Bladder microvascular endothelial cell (primary cell): ENCODE measurements at places on chromosomes 5 and 9. TPM values are rescaled to one million over a fixed set of nuclear protein-coding genes. Genes with fewer than 3 reads are reported as not detected.

Gene SETD9
- total RNA-seq: 8.6 and 12.4 TPM in 2 replicates

Gene MACROH2A1
- total RNA-seq: 121 and 178 TPM in 2 replicates

Gene SLC36A2
- total RNA-seq: not detected in 2 replicates

Gene GABRA1
- not detected in 2 replicates for total RNA-seq

Gene CTNNAL1
- total RNA-seq: 81.4 and 112 TPM in 2 replicates
